CD4-positive, alpha-beta memory T cell (primary cell): ENCODE measurements at places on chromosomes 4 and X. TPM values are rescaled to one million over a fixed set of nuclear protein-coding genes. Genes with fewer than 3 reads are reported as not detected.

The CXCL1 gene
- not detected for total RNA-seq

- H3K4me3 ChIP-seq = no peak overlapping the region
- no peaks in the 10 kb centered on the region for H3K36me3 ChIP-seq
- DNase-seq = no peak
- no peaks in the 10 kb centered on the region for H3K27me3 ChIP-seq
- H3K27ac ChIP-seq = no peak overlapping the region
Measured at GRCh38 chr4:165464376-165464775, 85.6 kb downstream of the CPE start.

The LIMCH1 gene
- total RNA-seq = not detected

The MAGEB17 gene
- not detected for total RNA-seq

The CDKL2 gene
- 0.35 TPM for total RNA-seq

The KIAA0232 gene
- total RNA-seq = 22.1 TPM

GRCh38 chr4:42655269-42655637 lies 1.7 kb downstream of the ATP8A1 start:
- H3K27me3 ChIP-seq = no peaks in the 10 kb centered on the region
- peaks cover 27% of the 10 kb centered on the region for H3K4me1 ChIP-seq
- no peak for DNase-seq
- no peak overlapping the region for H3K4me3 ChIP-seq

The CT45A10 gene
- not detected for total RNA-seq

- no peak for DNase-seq
- H3K4me1 ChIP-seq = no peaks in the 10 kb centered on the region
- H3K27ac ChIP-seq = no peak overlapping the region
- no peak overlapping the region for H3K4me3 ChIP-seq
- H3K36me3 ChIP-seq = no peaks in the 10 kb centered on the region
Measured at GRCh38 chrX:85620466-85620865, 241.0 kb upstream of the POF1B start.
